ENCODE measurements at places on chromosomes 2 and 18.

- DNase-seq: no peak
These were observed 73.4 kb upstream of the TEX51 start for GRCh38 chr2:126825316-126825715.

DNA sequence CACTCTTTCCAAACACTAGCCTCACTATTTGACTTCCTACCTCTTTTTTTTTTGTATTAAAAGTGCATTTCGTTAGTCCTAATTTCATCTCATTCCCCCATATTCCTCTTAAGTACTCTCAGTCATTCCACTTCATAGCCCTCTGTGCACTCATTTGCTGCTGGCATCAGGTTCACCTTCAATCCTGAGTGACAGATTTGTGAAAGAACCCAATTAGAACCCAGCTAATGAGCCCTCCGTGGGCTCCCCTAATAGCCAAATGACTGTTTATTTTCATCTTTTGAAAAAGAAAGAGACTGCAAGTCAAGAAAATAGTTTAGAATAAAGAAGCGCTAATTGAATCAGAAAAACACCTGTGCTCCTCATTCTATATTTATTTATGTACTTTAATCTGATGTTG, 512.1 kb upstream of the LRATD1 start:
- no peak for DNase-seq

DNA sequence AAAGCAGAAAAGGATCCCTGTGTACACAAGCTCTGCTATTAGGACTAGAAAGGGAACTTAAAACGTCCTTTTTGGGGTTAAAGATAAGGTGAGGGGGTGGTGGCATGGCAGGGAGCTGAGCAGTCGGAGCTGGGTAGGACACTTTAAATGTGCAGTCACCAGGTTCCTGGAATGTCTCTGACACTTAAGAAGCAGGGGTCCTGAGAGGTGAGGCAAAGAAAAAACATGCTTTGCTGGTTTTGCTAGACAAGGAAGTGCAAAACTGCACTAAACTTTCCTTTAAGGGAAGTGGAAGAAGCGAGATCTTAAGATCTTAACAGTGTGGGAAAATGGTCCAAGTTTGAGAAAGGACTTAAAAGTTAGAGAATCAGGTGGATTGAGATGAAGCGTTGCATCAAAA, 99.5 kb upstream of the MAP3K20 start:
- no peak for DNase-seq

GRCh38 chr18:2191180-2191790, 380.0 kb downstream of the METTL4 start:
- no peak for DNase-seq

- no peak for DNase-seq
These were observed 307.5 kb downstream of the GALR1 start for GRCh38 chr18:77557046-77557587.

GRCh38 chr18:31950583-31950982, 7.7 kb upstream of the TRAPPC8 start:
- no peak for DNase-seq

DNA sequence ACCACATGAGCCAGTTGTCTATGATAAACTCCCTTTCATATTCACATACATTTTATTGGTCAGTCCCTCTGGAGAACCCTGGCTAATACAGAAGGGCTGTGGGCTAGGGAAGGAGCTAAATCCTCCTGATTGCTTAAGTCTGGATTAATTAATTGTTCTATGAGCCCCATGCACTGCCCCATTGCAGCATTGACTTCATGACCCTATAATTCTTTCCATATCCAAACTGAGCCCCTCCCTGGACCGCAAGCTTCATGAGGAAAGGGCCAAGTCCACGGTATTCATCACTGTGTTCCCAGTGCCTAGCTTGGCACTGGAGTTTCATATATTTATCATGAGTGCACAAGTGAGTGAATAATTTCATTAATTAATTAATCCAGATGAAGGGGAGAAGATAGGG, 124.0 kb downstream of the MBD2 start:
- DNase-seq: no peak

GRCh38 chr2:234976479-234977227, 24.8 kb downstream of the SH3BP4 start:
- no peak for DNase-seq

DNA sequence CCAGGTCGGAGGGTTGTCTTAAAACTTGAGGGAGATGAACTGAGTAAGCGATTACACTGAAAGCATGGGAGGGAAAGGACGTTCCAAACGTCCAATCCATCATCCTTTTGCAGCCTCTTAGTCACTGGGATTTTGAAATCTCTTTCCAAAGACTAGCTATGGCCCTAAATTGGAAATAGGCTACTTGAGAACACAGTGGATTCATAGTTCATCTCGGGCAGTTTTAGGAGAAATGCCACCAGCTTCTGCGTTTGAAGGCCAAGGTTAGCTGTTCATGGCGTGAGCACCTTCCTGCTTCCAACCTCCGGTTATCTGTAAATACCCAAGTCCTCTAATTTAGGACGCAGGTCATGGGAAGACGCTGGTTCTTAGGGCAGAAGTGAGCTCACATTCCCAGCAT, 821 bp upstream of the EML6 start:
- no peak for DNase-seq

- DNase-seq: no peak
These were observed 69.0 kb downstream of the POLR1A start for GRCh38 chr2:86036669-86037138.

DNA sequence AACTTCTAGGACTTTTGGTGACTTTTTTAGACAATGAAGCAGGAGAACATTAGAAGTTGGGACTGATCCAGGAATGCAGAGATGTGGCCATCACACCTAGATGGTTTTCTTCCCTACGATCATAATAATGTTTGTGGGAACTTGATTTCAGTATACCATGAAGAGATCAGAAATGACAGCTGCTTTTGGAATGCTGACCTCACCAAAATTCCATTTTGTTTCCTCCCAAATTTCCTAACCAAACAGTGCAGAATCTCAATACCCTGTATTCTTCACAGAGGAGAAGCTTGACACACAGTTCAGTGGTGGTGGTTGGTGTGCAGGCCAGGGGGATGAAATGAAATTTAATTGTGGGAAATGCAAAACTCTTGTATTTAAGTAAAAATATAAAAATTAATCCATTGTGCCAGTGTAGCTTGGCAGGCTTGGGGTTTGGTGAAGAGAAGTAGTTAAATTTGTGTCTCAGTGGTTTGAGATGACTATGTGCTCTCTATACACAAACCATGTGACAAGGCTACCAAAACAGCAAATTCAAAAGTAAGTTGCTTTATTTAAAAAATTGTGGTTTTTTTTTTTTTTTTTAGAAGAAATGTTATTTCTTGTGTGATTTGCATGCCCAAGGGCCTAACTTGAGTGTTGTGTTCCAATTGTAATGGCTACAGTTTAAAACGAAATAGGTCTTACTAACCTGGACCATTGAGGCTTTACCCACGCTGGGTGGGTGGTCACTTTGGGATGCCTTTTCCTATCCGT, 252.4 kb downstream of the LPIN1 start:
- no peak for DNase-seq

GRCh38 chr2:192030289-192030688, 164.4 kb downstream of the TMEFF2 start:
- DNase-seq: no peak

GRCh38 chr2:48414980-48415835, 114.7 kb upstream of the STON1 start:
- no peak for DNase-seq

DNA sequence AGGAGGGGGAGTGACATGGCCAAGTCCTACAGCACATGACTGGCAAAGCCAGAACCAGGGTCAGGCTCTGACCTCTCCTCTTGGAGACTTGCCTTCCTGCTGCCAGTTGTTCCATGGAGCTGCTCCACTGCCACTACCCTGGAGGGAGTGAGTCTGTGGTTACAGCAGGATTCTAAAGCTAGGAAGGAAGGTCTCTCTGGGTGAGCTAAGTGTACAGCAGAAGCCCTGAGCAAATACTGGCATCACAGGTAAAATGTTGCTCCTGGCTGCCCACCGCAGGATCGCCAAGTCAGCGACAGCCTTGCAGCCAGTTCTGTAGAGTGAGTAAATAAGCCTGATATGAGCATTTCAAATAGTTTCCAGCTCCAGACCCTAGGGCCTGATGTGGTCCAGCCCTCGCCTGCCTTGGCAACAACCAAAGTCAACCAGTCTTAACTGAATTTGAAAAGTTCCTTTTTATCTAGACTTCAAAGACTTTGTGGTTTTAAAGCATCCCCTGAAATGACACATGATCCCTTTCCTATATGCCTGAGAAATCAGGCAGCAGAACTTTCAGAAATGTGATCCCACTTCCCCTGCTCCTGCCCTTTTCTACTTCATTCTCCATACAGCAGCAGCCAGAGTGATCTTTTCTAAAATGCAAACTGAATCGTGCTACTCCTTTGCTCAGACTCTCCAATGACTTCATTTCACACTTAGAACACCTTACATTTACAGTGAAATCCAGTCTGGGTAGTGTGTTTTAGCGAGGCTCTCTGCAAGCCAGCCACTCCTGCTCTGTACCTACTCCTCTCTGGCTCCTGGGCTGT, 114.3 kb downstream of the MGAT5 start:
- DNase-seq: no peak

DNA sequence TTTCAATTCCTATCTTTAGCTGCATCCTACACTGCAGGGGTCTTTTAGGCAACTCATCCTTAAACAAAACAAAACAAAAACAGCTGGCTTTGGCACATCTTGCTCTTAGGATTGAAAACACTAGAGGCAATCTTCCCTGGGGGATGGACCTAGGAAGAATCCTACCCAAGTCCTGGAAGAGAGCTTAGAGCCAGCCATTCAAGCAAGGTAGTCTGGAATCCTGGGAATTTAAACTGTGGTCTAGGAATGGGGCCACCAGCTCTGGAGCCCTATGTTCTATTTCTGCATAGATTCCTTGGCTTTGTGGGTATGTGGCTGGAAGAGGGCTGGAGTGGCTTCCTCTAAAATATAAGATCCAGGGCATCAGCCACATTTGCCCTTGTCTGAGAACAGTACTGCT, 27.7 kb downstream of the MYL1 start:
- no peak for DNase-seq

DNA sequence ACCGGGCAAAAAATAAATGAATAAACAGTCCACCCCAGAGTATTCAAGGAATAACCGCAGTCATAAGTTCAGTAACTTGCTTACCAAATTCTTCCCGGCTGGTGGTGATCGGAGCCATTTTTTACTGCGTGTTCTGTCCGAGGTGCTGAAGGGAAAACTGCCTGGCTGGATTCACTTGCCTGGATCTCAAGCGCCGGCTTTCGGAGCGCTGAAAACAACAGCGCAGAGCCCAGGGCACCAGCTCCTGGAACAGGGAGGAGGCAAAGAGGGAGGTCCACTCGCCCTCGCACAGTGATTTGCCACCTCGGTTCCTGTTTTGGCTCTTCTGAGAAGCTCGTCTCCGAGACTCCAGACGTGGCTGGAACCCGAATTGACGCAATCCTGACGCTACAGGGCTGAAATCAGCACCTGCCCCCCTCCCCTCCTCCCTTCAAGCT, at the start of gene SYT4:
TSS of gene SYT4 (minus strand) at position 327 of the 437 bp plus-strand sequence. CDS start at position 118, 209 bp downstream.
- DNase-seq: no peak

GRCh38 chr18:61703508-61703907, 189.3 kb downstream of the RNF152 start:
- DNase-seq: no peak

DNA sequence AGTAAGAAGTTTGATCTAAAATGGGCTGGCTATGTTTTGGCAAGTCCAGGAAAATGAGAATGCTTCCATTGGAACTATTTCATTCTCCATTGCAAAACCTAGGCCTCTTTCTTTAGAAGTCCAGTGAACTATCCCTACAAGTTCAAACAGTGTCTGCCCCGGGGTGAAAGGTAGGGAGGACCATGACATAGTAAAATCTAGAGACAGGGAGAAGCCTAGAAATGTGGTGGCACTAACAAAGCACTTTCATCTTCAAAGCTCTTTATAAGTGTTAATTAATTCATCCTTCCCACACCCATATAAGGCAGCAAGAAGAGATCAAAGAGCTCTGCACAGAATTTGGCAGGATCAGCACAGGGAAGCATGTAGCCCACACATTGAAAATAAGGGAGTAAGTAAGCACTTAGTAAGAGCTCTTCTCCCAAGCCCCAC, 214.5 kb downstream of the IRS1 start:
- DNase-seq: no peak

GRCh38 chr2:128494307-128494639, 175.6 kb upstream of the HS6ST1 start:
- DNase-seq: no peak

- DNase-seq: no peak
These were observed 3.5 kb downstream of the ESPNL start for GRCh38 chr2:238103465-238104225.

DNA sequence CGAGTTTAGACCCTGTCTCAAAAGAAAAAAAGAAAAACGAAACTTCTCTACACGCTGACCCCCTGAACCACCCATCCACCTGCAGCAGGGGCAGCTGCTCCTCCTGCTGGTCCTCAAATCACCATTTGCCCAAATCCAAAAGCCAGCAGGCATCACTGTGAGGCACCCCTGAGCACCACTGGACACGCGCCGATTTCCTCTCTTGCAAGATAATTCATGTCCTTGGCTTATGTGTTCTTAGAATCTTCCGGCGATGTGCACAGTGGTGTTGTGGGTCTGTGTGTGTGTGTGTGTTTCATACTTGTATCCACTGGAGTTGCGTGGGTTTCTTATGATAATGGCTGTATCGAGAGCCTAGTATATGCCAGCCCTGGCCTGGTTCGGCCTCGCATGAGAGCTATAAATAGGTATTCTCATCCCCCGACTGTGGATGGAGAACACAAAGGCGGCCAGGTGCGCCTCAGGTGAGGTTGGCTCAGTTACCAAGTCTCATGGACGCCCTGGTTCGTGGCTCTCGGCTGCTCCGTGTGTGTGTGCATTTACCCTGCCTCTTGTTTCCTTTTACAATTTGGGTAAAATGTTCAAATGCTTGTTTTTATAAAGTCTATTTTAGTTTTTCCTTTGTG, 235.5 kb downstream of the HDAC4 start:
- no peak for DNase-seq

- DNase-seq: no peak
These were observed 182.0 kb upstream of the HNRNPA3 start for GRCh38 chr2:177030451-177031105.

DNA sequence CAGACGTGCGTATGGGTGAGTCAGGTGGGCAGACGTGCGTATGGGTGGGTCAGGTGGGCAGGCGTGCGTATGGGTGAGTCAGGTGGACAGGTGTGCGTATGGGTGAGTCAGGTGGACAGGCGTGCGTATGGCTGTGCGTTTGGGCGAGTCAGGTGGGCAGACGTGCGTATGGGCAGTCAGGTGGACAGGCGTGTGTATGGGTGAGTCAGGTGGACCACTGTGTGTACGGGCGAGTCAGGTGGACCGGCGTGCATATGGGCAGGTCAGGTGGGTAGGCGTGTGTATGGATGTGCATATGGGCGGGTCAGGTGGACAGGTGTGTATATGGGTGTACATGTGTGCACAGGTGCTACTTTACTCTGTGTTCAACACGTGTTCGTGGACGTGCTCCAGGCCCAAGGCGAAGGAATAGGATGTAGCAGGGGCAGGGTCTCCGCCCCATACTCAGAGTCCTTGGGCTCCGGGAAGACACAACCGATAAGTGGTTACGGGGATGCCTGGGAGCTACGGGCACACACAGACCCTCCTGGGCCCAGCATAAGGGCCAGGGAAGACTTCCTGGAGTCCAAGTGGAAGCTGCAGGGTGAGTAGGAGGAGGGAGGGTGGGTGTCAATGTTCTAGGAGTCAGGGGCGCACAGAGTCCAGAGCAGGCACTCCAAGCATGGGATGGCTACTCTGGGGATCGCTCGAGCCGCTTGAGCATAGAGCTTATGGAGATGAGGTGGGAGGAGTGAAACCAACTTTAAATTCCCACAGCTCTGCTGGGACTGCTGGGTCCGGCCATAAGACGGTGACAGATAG, 27.1 kb upstream of the KLF11 start:
- no peak for DNase-seq

- DNase-seq: no peak
These were observed 229.1 kb downstream of the RTP5 start for GRCh38 chr2:242098445-242099128.

All from omental fat pad (tissue), 4 donors.